ENCODE measurements at places on chromosomes 4 and X.

DNA sequence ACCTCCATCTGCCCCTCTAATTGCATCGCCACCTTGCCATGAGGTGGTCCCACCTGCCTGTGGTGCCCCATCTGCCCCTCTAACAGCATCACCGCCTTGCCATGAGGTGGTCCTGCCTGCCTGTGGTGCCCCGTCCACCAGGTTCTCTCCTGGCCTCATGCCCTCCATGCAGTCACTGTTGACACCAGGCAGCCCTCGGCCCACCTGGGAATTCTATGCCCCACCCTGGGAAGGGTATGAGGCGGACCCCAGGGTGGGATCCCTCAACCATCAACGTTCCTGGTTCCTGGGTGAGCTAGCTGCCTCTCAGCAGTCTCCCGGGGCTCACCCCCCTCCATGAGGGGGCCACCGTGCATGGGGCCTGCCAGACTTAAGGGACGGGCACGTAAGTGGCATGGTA is 38.9 kb downstream of the ACOX3 start:
- H3K36me3 ChIP-seq: no peaks in the 10 kb centered on the region
- no peaks in the 10 kb centered on the region for H3K4me1 ChIP-seq
- no peak overlapping the region for H3K27ac ChIP-seq
- DNase-seq: no peak

GRCh38 chrX:148371291-148371690 is 129.1 kb upstream of the AFF2 start:
- no peak for DNase-seq
- peaks cover 4% of the 10 kb centered on the region for H3K4me1 ChIP-seq
- no peak overlapping the region for H3K27ac ChIP-seq

- no peaks in the 10 kb centered on the region for H3K27me3 ChIP-seq
- H3K4me3 ChIP-seq: no peak overlapping the region
- H3K27ac ChIP-seq: no peak overlapping the region
- no peaks in the 10 kb centered on the region for H3K36me3 ChIP-seq
These were observed 24.5 kb downstream of the EVC start for GRCh38 chr4:5735463-5735862.

GRCh38 chr4:186798951-186799659 is 75.4 kb upstream of the FAT1 start:
- no peaks in the 10 kb centered on the region for H3K27me3 ChIP-seq
- no peak overlapping the region for H3K4me3 ChIP-seq
- no peak for DNase-seq

DNA sequence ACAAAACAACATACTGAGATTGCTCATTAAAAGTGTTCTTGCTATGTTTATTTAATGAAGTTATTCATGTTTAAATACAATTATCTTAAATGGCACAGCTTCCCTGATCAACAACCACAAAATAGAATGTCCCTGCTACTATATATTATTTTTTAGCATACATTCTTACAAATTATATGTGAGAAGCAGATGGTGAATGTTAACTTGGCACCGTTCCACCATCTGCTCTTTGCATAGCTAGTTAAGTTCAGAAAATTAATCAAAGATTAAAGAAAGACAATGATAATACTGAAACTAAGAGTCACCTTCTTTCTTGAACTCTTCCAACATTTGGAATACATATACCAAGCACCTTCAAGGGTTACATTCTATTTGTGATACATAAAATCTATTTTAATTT is 94.2 kb downstream of the PPP3CA start:
- no peaks in the 10 kb centered on the region for H3K27me3 ChIP-seq
- H3K36me3 ChIP-seq: no peaks in the 10 kb centered on the region
- peaks cover 13% of the 10 kb centered on the region for H3K4me1 ChIP-seq
- no peak overlapping the region for H3K27ac ChIP-seq
- no peak overlapping the region for H3K4me3 ChIP-seq
- DNase-seq: no peak

DNA sequence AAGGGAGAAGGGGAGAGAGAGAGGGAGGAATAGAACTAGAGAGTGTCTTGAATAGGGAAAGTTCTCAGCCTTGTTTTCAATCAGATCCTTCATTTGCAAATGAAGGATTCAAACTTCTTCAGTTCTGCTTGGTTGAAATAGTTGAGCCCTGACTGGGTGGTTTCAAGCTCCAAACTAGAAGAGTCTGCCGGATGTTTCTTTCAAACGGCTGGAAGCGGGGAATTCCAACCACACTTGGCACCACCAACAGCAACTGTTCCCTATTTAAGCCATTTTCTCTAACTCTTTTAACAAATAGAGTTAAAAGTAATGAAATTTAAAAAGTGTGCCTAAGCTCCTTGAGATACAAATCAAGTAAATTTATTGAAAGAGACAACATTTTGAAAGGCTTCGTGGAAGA is 67.5 kb upstream of the DDX60 start:
- no peak overlapping the region for H3K4me3 ChIP-seq
- DNase-seq: no peak
- H3K27me3 ChIP-seq: no peaks in the 10 kb centered on the region
- peak overlapping the region; percentile 55 for H3K27ac ChIP-seq
- H3K4me1 ChIP-seq: no peaks in the 10 kb centered on the region
- peaks cover 4% of the 10 kb centered on the region for H3K36me3 ChIP-seq

DNA sequence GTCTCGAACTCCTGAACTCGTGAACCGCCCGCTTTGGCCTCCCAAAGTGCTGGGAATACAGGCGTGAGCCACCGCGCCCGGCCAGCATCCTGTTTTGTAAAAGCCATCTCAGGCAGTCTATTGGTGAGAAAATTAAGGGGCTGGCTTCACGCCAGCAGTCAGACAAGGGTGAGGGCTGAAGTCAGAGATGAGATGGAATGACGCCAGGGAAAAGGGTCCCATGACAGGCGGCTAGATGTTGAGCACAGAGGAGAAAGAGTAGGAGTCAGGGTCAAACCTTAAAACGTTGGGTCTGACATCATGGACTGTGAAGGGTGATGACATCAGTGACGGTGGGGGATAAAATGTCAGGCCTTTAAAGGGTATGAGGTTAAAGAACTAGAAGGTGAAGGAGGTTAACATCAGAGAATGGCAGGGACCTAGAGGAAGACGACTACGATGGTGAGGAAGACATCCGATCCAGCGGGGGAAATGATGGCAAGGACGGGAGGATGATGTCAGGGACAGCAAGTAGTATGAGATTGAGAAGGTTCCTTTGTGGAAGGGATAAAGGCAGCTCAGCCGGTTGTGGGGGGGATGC is 504 bp upstream of the RBM3 start:
- peak overlapping the region; percentile 93 for H3K27ac ChIP-seq
- peaks cover 15% of the 10 kb centered on the region for H3K36me3 ChIP-seq

GRCh38 chrX:102672856-102673255 is 21.6 kb downstream of the GPRASP1 start:
- no peak for DNase-seq
- H3K27me3 ChIP-seq: peaks cover 7% of the 10 kb centered on the region
- no peak overlapping the region for H3K4me3 ChIP-seq
- peaks cover 10% of the 10 kb centered on the region for H3K36me3 ChIP-seq
- H3K4me1 ChIP-seq: no peaks in the 10 kb centered on the region
